ENCODE measurements at places on chromosomes 3 and 15.

- DNase-seq, result no peak
Observed at GRCh38 chr3:23129817-23130216, 73.3 kb upstream of the UBE2E2 start.

DNA sequence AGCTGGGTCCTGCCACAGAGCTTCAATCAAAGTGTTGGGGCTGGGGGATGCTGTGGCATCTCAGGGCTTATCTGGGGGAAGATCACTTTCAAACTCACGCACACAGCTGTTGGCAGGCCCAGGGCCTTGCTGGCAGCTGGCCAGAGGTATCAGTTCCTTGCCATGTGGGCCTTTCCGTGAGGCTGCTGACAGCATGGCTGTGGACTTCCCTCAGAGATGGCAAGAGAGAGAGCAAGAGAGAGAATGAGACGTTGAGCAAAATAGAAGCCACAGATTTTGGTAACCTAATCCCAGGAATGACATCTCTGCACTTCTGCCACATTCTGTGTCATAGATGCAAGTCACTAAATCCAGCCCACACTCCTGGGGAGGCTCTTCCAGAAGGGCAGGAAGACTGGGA is 91.0 kb downstream of the TPRG1 start:
- DNase-seq, result no peak

DNA sequence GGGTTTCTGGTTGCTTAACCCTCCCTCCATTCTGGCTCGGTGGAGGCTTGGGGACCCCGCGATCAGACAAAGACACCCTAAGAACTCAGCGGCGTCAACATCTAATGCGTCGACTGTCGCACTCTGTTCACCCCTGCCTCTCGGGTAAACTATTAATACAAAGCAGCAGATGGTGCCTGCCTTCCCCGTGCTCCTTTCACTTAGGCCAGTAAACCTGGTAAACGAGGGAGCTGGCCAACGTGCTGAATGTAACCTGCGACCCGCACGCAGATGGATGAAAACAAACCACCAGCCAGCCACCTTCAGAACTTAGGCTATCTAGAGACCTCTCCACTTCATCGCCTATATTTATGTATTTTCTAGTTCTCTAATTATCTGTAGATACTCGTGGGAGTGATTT is 848 bp upstream of the CADPS start:
- peak; percentile 77 for DNase-seq

DNA sequence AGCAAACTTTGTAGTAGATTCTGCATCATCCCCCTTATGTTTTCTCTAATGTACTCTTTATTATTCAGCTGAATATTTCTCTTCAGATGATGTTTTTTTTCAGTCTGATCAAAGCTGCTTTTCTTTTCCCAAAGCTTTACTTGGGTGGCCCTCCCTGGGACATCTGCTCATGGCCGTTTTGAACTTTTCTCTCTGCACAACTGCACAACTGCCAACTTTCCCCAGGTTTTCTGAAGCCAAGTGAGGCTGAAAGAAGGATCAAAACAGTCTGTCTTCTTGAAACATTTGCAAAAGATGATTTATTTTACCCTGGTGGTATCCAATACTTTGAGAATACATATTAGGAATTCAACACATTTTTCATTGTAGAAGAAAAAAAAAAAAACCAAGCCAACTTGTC is 43.0 kb downstream of the GASK1A start:
- DNase-seq, result no peak

GRCh38 chr3:107907996-107908395 is 182.8 kb downstream of the CD47 start:
- no peak for DNase-seq

- no peak for DNase-seq
Observed at GRCh38 chr3:198067416-198067815, 107.4 kb downstream of the LMLN start.

DNA sequence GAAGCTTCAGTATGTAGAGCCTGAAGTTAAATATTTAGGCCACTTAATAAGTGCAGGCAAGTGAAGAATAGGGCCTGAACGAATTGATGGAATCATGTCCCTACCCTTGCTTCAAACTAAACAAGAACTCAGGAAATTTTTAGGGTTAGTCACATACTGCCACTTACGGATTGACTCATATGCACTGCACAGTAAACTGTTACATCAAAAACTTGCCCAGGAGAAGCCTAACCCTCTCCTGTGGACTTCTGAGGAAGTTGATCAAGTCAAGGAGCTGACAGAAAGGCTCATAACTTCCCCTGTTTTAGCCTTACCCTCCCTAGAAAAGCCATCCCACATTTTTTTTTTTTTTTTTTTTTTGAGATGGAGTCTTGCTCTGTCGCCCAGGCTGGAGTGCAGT is 20.6 kb upstream of the KBTBD12 start:
- DNase-seq, result no peak

- no peak for DNase-seq
Observed at GRCh38 chr3:189820365-189820720, 189.2 kb downstream of the TP63 start.

DNA sequence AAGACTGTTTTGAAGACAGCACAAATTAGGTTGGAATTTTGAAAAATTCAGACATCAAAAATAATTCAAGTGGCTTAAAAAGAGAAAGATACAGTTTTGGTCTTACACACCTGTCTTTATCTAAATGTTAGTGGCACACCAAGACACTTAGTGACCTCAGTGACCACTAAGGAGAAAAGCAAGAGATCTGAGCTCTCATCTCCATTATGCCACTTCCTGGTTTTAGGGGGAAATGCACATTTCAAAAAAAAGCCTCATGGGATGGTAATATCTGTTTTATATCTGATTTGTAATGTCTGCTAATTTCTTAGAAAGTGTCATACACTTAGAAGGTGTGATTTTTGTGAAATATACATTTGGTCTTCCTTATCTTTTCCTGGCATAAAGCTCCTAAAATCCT is 16.4 kb downstream of the IL12A start:
- no peak for DNase-seq

- DNase-seq, result no peak
Observed at GRCh38 chr3:16808393-16809107, 76.2 kb upstream of the PLCL2 start.

DNA sequence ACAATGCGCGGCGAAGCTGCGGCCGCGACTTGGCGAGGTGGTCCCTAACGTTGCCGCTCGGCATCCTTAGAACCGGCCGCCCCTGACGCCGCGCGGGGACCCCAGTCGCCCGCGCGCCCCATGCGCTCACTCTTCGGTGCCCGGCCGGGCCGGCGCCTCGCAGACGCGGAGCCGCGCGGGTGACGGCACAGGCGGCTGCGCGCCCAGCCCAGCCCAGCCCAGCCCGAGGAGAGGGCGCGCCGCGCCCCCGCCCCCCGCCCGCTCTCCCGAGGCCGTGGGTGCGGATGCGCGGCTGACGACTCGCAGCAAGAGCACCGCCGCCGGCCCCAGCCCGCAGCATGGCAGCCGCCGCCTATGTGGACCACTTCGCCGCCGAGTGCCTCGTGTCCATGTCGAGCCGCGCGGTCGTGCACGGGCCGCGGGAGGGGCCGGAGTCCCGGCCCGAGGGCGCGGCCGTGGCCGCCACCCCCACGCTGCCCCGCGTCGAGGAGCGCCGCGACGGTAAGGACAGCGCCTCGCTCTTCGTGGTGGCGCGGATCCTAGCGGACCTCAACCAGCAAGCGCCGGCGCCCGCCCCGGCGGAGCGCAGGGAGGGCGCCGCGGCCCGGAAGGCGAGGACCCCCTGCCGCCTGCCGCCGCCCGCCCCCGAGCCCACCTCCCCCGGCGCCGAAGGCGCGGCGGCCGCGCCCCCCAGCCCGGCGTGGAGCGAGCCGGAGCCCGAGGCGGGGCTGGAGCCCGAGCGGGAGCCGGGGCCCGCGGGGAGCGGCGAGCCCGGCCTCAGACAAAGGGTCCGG is 437 bp downstream of the KLF13 start:
- peak; percentile 53 for DNase-seq

GRCh38 chr3:27971600-27971999 is 249.5 kb upstream of the EOMES start:
- DNase-seq, result no peak

DNA sequence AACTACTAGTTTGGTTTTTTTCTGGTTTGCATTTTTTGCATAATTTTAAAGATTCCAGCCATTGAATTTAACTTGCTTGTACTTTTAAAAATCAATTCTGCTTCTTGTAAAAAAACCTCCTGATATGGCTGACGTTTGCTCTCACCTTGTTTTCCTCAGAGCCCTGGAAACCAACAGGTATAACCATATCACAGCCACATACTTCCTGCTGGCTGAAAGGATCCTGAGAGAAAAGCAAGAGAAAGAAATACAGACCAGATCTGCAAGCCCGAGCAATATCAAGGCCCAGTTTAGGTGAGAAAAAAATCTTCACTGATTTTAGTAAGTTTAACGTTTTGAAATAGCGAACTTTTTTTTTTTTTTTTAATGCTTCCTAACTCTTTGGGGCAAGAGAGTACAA is 56.8 kb downstream of the SNRK start:
- DNase-seq, result no peak

DNA sequence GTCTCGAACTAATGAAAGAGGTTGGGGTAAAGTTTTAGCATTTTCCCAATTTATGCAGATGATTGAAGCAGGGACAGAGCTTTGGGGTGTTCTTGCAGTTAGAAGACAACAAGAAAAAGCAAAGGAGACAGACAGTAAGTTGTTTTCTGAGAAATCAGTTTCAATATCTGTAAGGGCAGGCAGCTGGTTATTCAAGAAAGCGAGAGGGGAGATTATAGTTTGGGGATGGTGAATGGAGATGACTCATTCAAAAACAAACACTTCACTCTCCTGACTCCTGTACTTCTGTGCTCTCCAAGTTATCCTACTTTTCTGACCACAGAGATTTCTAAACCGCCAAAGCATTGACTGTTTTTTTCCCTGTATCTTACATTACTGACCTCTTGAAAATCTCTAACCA is 352.0 kb downstream of the GAP43 start:
- no peak for DNase-seq

GRCh38 chr15:28125673-28126651 is 26.8 kb upstream of the OCA2 start:
- DNase-seq, result no peak

GRCh38 chr3:134057006-134057653 is 27.4 kb upstream of the SLCO2A1 start:
- no peak for DNase-seq

DNA sequence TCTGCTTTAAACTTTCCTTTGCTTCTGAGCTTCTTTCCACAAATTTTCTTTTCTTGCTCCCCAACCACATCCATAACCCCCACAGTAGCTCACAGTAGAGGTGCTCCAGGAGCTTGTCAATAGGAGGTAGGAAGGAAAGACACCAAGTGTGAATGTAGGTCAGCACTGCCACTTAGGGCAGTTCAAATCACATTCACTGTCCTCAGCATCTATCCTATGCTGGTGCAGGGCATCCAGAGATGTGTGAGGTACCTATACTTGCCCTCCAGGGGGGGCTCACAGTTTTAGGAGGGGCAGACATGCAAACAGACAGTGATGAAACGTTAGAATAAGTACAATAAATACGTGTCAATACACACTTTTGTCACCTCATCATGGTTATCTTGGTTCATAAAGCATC is 1.5 kb upstream of the SPSB4 start:
- peak; percentile 46 for DNase-seq

GRCh38 chr15:35244227-35244626 is 159.1 kb upstream of the NANOGP8 start:
- no peak for DNase-seq

- DNase-seq, result no peak
Observed at GRCh38 chr3:49460956-49461355, 9.1 kb upstream of the DAG1 start.

DNA sequence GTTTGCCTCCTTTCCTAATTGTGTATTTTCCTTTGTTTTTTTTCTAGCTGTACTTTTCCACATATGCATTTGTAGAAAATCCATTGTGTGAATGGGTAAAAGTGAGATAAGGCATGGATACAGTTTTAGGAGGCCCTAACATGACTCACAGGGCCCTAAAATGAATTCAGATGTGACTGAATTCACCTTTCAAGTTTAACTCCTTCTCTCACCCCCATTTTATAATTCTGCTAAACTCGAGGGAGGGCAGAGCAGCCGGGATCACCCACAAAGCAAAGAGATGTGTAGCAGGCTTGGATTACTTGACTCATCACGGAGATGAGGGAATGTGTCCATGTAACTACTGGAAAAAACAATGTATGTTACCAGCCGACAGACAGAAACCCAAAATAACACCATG is 59.9 kb downstream of the FOXP1 start:
- no peak for DNase-seq

- no peak for DNase-seq
Observed at GRCh38 chr3:99356696-99357095, 281.7 kb upstream of the COL8A1 start.

GRCh38 chr15:60119101-60119500 is 115.0 kb downstream of the FOXB1 start:
- DNase-seq, result no peak

GRCh38 chr3:14304101-14305045 is 98.0 kb upstream of the SLC6A6 start:
- DNase-seq, result no peak

DNA sequence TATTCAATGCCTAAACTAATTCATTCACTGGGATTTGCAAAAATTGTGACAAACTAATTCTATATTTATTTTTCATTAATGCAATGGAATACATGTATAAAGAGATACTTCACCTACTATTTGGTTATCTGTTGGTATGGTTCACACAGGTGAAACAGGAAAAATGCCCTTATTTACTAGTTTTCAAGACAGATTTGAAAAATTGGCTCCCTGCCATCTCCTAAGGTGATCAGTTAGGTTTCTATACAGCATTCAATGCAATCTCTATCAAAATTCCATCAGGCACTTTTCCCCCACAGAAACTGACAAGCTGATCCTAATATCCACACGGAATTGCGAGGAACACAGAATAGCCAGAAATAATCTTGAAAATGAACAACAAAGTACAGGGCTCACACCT is 101.1 kb downstream of the DLG1 start:
- DNase-seq, result no peak

GRCh38 chr3:118863731-118864322 is 170.8 kb downstream of the IGSF11 start:
- peak; percentile 27 for DNase-seq

- DNase-seq, result no peak
Observed at GRCh38 chr15:24861014-24861690, 93.6 kb upstream of the SNRPN start.

GRCh38 chr3:88280326-88280725 is 130.6 kb downstream of the C3orf38 start:
- no peak for DNase-seq

DNA sequence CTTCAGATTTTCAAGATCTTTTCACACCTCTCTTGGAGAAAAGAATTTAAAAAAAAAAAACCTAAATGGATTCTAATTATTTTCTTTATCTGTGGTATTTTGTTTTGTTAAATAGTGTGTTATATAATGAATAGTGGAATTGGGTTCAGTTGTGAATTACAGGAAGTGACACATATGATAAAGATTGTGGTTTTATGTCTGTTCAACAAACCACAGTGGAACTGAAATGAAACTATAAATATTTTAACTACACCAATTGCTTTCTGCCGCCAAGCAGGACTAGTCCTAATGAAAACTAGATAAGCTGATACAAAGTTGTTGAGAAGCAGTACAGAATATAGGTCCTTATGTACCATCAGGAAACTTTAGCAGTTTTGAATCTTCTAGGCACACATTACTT is 121.6 kb downstream of the UBE2E2 start:
- DNase-seq, result no peak

- DNase-seq, result no peak
Observed at GRCh38 chr15:48537271-48538113, 108.0 kb downstream of the FBN1 start.
